Retinal pigment epithelial cell (primary cell): ENCODE measurements at places on chromosomes 7 and 10.

GRCh38 chr10:88911116-88911515, 31.1 kb downstream of the STAMBPL1 start:
- no peak for DNase-seq

DNA sequence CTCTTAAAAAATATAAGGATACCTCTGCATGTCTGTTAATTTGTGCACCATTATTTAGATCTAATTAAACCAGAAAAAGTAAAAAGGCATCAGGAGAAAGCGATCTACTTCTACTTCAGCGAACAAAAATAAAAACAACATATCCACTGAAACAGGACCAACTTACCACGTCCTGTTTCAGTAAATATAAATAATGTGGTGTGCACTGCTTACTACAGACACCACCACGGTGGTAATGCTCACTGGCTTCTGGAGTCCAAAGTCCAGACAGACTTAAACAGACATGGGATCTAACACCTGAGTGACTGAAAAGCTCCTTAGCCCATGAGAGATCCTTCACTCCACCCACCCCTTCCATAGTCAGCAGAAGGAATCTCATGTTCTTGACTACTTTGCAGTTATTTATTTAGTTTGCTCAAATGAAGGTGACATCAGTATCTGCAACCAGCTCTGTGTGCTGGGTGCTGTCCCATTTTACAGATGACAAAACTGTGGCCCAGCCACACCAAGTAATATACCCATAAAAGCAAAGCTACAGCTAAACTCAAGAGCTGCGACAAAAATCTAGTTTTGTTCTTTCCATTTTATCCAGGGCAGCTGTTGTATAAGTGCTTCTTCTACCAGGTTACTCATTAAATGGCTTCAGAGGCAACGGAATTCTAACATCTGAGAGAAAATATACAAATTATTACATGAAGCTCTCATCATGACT, 62.1 kb upstream of the NCAPG2 start:
- no peak for DNase-seq

- DNase-seq, result no peak
Observed at GRCh38 chr7:137987018-137987349, 14.9 kb downstream of the CREB3L2 start.

- peak; percentile 36 for DNase-seq
Observed at GRCh38 chr7:115910541-115911164, 119.9 kb downstream of the TFEC start.

DNA sequence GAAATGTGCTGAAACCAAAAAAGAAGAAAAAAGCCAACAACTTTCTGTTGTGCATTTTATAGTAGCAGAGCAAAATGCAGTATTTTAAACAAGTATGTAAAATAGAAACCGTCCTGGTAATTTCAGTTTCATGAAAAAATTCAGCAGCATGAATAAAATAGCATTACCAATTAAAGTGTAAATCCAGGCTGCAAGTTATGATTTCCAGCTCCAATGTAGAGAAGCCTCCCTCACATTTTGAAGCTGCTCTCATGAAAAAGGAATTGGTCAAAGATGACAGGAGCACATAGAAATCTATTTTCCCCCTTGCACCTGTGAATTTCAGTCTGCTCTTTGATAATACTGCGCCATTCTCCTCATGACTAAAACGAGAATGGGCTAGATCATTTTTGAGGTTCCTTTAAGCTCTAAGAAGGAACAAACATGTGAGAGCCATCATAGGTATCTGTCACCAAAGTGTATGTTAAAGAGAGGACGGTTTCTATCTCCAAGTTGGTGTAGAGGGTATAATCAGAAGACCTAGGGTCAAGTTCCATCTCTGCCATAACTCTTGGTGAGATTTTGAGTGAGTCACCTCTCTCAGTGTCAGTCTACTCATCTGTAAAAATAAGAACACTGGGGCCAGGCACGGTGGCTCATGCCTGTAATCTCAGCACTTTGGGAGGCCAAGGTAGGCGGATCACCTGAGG, 107.5 kb downstream of the MTPAP start:
- DNase-seq, result no peak

DNA sequence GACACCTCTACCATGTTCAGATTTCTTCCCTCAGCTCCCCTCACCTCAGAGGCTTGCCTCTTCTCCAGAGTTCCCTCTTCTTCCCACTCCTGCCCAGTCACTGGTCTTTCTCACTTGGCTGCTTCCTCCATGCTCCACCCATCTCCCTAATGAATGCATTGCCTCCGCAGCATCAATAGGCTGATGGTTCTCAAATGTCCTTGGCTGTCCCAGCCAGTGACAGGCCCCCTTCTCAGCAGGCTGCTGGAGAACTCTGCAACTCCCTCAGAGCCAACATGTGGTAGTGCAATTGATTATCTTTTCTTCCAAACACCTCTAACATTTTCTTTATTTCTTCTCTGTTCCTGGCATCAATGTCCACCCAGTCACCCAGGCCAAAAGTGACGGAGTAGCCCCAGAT, 218.2 kb downstream of the RELN start:
- no peak for DNase-seq

GRCh38 chr7:28618383-28618782, 206.1 kb downstream of the CREB5 start:
- DNase-seq, result no peak

DNA sequence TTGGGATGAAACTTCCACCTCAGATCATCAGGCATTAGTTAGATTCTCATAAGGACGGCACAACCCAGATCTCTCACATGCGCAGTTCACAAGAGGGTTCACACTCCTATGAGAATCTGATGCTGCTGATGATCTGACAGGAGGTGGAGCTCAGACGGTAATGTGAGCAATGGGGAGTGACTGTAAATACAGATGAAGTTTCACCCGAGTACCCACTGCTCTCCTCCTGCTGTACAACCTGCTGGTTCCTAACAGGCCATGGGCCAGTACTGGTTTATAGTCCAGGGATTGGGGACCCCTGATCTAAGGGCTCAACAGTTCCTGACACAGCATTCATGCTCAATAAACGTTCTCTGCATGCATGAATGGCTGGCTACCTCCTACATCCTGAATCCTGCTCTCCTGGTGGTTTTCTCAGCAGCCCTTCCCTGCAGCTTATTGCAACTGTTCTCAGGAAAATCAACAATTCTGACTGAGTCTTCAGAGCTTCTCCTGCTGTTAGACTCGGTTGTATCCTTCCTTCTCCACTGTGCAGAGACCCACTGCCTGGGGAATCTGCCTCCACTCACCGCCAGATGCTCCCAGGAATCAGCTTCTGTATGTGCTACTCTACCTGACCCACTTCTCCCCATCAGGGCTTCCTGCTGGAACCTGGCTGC, 17.4 kb downstream of the PDE6C start:
- no peak for DNase-seq

GRCh38 chr7:36633377-36633776, 90.9 kb downstream of the AOAH start:
- no peak for DNase-seq

GRCh38 chr7:4712281-4713182, 30.4 kb downstream of the FOXK1 start:
- no peak for DNase-seq

- DNase-seq, result peak; percentile 62
Observed at GRCh38 chr10:119341459-119342301, 134.3 kb downstream of the GRK5 start.
